Muscle of back (tissue), 13 donors: ENCODE measurements at places on chromosomes 4 and X. TPM values are rescaled to one million over a fixed set of nuclear protein-coding genes. Genes with fewer than 3 reads are reported as not detected.

Gene PCYT1B
- polyA plus RNA-seq, result 1.6 TPM

Gene MAGIX
- polyA plus RNA-seq, result 0.97 TPM

GRCh38 chr4:86543560-86544309 lies 50.4 kb upstream of the PTPN13 start:
- peak; percentile 15 for DNase-seq

DNA sequence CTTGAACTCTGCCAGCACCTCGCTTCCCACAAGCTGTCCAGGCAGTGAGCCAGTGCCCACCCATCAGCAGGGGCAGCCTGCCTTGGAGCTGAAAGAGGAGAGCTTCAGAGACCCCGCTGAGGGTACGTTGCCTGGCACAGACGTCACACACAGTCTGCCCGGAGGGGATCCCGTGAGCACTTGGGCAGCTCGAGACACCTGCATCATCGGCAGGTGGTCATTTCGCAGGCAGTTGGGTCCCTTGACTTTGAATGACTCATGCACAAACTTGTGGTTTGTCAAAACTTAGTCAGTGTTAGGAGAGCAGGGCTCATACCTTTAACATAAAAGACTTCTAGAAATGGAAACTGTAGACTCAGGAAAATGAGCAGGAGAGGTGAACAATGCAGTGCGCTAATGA lies 9.9 kb downstream of the TACC3 start:
- DNase-seq, result no peak

GRCh38 chrX:95703696-95704095 lies 980.9 kb upstream of the DIAPH2 start:
- DNase-seq, result no peak

- no peak for DNase-seq
Observed at GRCh38 chr4:158865520-158866177, 96.8 kb downstream of the FNIP2 start.

DNA sequence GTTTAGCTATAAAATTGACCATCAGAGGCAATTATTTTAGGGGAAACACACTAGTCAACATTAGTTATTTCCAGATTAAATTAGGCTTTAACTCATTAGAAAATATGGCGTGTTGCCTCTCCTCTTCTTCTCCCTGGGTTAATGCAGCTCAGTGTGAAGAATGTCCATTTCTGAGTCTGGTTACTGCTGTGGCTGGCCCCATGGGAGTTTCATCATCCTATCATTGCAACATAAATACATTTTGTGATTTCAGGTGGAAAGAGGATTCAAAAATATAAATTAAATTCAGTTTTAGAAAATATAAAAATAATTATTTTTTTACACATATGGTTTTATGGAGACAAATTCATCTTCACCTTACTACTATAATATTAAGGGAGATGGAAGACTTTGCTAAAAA lies 288.5 kb upstream of the ARSJ start:
- no peak for DNase-seq

DNA sequence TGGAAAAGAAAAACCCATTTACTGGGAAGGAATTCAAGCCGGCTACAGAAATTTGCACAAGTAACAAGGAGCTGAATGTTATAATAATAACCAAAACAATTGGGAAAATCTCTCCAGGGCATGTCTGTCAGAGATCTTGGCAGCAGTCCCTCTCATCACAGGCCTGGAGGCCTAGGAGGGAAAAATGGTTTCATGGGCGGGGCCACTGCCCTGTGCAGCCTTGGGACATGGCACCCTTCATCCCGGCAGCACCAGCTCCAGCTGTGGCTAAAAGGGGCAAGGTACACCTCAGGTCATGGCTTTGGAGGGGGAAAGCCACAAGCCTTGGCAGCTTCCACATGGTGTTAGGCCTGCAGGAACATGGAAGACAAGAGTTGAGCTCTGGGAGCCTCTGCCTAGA lies 513.1 kb upstream of the CNKSR2 start:
- no peak for DNase-seq
